ENCODE measurements at places on chromosomes 4 and X.

GRCh38 chr4:18366892-18367291, 345.3 kb upstream of the LCORL start:
- DNase-seq = no peak

DNA sequence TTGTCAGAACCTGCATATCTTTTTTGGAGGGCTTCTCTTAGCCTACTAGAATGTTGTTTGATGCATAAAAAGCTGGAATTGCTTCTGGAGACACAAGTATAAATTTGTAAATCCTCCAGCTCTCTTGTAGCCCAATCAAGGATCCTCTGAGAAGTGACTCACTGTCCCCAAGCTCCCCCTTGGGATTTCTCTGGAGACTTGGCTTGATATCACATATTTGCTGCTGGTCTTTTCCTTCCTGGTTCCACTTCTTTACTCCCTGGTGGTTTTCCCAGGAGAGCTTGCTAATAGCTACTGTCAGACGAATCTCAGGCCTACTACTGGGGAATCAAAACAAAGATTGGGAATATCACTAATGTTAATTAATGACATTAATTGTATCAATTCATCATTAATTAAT, 173.1 kb downstream of the STK32B start:
- no peak for DNase-seq

DNA sequence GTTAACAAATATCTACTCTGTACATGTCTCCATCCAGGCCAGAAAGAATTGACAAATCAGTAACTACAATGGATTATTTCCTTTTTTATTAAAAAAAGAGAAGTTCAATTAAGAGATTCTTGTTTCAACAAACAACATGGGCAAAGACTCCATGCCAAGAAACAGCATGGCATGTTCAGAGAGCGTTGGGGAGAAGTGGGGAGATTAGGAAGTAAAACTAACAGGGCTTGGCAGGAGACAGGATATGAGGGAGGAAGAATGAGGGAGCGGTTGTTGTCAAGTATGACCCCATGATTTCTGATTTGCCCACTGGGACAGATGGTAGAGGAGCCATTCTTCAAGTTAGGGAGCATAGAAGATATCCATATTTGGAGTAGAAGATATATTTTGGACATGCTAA, 128.4 kb downstream of the RNF150 start:
- no peak for DNase-seq

- no peak for DNase-seq
These were observed 1953.1 kb upstream of the ADGRL3 start for GRCh38 chr4:59247032-59247431.

- no peak for DNase-seq
These were observed 17.2 kb downstream of the MID2 start for GRCh38 chrX:107842715-107843400.

All from nucleus accumbens (tissue), 56 donors.